ENCODE measurements at places on chromosomes 3 and 15.

GRCh38 chr3:47436180-47436579 lies 39.6 kb downstream of the SCAP start:
- no peak for DNase-seq

DNA sequence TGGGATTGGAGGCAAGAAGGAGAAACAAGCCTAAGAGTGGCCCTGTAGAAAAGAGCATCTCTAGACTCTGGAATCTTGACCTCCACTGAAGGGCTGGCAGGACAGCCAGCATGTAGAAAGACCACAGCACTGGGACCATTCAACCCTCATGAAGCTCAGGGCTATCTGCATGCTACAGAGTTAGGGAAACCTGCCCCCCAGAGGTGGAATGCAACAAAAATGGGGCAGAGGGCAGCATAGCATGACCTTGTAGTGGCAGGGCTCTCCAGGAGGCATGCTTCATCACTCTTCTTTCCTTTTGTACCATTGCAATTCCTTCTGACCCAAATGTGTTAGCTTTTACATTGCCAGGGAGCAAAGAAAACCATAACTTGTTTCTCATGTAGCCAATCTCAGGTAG lies 445.4 kb downstream of the EPHB1 start:
- peak; percentile 17 for DNase-seq

DNA sequence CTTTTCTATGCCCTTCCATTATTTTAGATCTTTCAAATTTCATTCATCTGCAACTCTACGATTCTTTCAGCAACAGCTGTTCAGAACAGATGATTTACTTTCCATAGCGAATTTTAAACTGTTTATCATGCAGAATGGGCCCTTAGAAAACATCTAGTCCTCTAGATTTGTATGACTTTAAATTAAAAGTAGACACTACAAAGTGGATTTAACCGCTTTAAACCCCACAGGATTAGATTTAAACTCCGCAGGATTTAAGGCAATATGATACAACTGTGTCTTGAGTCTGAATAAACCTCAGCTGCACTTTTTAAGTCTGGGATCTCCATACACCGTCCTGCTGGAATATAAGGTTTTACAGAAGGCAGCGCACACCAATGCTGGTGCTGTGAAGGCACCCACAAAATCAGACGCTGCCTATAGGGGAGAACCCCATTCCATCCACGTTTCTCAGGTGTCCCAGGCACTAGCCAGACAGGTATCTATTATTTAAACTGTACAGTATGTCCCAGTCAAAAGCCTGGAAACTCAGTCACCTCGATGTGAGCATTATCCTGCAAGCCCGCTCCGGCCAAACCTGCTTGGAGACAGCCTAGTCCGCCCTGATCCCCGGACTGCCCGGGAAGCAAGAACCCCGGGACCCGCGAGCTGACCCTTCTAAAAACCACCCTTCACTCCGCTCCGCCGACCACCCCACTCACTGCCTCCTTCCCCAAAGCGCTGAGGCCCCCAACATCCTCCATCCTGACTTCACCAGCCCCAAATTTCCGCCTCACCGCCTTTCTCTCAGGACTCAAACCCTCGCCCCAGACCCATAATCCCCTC lies 768 bp downstream of the ANO10 start:
- DNase-seq = peak; percentile 13

GRCh38 chr3:114645392-114645791 lies 351.6 kb downstream of the TIGIT start:
- DNase-seq = no peak

- no peak for DNase-seq
Measured at GRCh38 chr3:63969876-63970275, 53.4 kb downstream of the PSMD6 start.

GRCh38 chr3:122947738-122948137 lies 79.8 kb downstream of the SEMA5B start:
- DNase-seq = no peak

DNA sequence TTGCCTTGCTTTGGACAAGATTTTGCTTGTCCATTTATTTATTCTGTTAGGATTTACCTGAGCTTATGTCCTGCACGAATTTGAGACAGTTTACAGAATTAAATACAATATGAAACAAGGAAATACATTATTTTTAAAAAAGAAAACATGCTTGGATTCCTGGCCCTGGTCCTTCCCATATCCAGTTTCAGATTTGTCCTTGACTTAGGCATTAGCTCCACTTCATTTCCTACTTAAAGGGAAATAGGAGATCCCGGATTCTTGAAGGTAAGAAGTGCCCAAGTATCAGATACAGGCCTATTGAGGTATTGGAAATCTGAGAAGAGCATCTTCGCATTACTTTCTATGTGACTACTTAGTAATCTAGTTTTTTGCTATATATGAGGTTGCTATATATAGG lies 672.0 kb downstream of the SI start:
- DNase-seq = no peak

DNA sequence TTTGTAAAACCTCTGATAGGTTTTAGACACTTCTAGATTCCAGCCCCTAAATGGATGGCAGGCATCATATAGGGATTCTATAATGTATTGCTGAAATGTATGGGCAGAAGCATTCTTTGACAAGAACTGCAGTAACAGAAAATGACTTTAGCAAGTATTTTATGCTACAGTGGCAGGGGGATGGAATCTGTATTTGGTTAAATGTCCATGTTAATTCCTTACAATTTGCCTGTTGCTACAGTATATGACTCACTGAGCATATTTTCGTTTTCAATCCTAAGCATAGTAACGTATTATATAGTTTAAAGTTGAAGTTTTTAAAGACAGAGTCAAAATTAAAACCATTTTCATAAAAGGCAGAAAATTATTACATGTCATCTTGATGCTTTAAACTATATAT lies 150.1 kb downstream of the MEX3B start:
- no peak for DNase-seq

GRCh38 chr3:48157950-48158376 lies 30.3 kb downstream of the CDC25A start:
- DNase-seq = peak; percentile 54

- no peak for DNase-seq
Measured at GRCh38 chr3:170372190-170372879, 14.8 kb downstream of the SKIL start.

- no peak for DNase-seq
Measured at GRCh38 chr15:41981371-41982132, 9.2 kb upstream of the EHD4 start.

DNA sequence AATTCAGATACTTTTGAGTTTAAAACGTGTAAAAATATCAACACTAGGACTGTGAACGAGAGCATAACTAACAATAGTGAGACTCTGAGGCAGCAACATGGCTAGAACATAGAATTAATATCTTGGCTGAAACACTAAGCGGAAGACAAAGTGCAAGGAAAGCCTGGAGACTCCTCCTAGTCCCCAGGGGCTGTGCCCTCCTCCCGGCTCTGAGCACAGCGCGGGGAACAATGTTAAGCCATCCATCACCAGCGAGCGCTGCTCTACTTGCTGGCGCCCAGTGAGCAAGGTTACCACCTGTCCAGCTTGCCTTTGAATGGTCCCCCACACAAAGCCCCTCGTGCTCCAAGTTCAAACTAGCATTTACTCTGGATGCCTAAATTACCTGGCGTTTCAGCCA lies 436.9 kb downstream of the FOXP1 start:
- DNase-seq = no peak
